ENCODE measurements at places on chromosomes 1 and 21. TPM values are rescaled to one million over a fixed set of nuclear protein-coding genes. Genes with fewer than 3 reads are reported as not detected.

Gene GBP7
- not detected for polyA plus RNA-seq

Gene SERINC2
- polyA plus RNA-seq = 59.1 TPM

Gene SLC25A34
- 2.7 TPM for polyA plus RNA-seq

Gene HSPA6
- 29.3 TPM for polyA plus RNA-seq

Gene RNF186
- not detected for polyA plus RNA-seq

Gene PANK4
- polyA plus RNA-seq = 17.6 TPM

Gene PRDX1
- 649 TPM for polyA plus RNA-seq

Gene DENND2D
- polyA plus RNA-seq = 71.7 TPM

Gene CHIA
- polyA plus RNA-seq = 0.47 TPM

Gene RNF2
- polyA plus RNA-seq = 4.7 TPM

Gene LAMB3
- 64.6 TPM for polyA plus RNA-seq

Gene TRIM17
- polyA plus RNA-seq = 1.0 TPM

Gene LINGO4
- 0.12 TPM for polyA plus RNA-seq

Gene WARS2
- 4.6 TPM for polyA plus RNA-seq

Gene RAB3B
- polyA plus RNA-seq = 0.03 TPM

Gene PTGS2
- 20.6 TPM for polyA plus RNA-seq

Gene C1QC
- polyA plus RNA-seq = 125 TPM

Gene TMCO1
- 49.3 TPM for polyA plus RNA-seq

Gene NBPF4
- 0.01 TPM for polyA plus RNA-seq

Gene SHE
- polyA plus RNA-seq = 15.1 TPM

Gene TDRD10
- polyA plus RNA-seq = 12.6 TPM

Gene CYP4A11
- 0.10 TPM for polyA plus RNA-seq

Gene MDM4
- 15.6 TPM for polyA plus RNA-seq

Gene BGLAP
- 0.46 TPM for polyA plus RNA-seq

Gene NKAIN1
- not detected for polyA plus RNA-seq

Gene CHI3L1
- polyA plus RNA-seq = 169 TPM

Gene IFNLR1
- polyA plus RNA-seq = 3.0 TPM

Gene TACSTD2
- polyA plus RNA-seq = 140 TPM

Gene SYCP1
- not detected for polyA plus RNA-seq

Gene FNBP1L
- polyA plus RNA-seq = 21.0 TPM

Gene RIMKLA
- 0.92 TPM for polyA plus RNA-seq

Gene SAMD11
- 3.8 TPM for polyA plus RNA-seq
